ENCODE measurements at places on chromosomes 16 and 17. TPM values are rescaled to one million over a fixed set of nuclear protein-coding genes. Genes with fewer than 3 reads are reported as not detected.

The KRTAP1-3 gene
- total RNA-seq, result not detected

The CENPN gene
- 133 TPM for total RNA-seq

The KCNJ12 gene
- total RNA-seq, result 1.3 TPM

The HBZ gene
- total RNA-seq, result not detected

The ABCC12 gene
- total RNA-seq, result not detected

The SCNN1G gene
- total RNA-seq, result not detected

The UBE2Z gene
- 89.1 TPM for total RNA-seq

The C17orf50 gene
- not detected for total RNA-seq

The HBQ1 gene
- total RNA-seq, result not detected

The SEPTIN1 gene
- 0.50 TPM for total RNA-seq

The CDK5R1 gene
- total RNA-seq, result 2.1 TPM

The ABCA9 gene
- 3.3 TPM for total RNA-seq

The NHERF2 gene
- 52.7 TPM for total RNA-seq

The AANAT gene
- not detected for total RNA-seq

The CHST4 gene
- total RNA-seq, result not detected

The ZFHX3 gene
- 7.6 TPM for total RNA-seq

The KREMEN2 gene
- not detected for total RNA-seq

The TMIGD1 gene
- total RNA-seq, result not detected

Data from thoracic aorta endothelial cell (primary cell).